A172 (cell line): ENCODE measurements at places on chromosomes 6 and 20.

- no peak for DNase-seq
Observed at GRCh38 chr20:10665027-10665561, 8.7 kb downstream of the JAG1 start.

DNA sequence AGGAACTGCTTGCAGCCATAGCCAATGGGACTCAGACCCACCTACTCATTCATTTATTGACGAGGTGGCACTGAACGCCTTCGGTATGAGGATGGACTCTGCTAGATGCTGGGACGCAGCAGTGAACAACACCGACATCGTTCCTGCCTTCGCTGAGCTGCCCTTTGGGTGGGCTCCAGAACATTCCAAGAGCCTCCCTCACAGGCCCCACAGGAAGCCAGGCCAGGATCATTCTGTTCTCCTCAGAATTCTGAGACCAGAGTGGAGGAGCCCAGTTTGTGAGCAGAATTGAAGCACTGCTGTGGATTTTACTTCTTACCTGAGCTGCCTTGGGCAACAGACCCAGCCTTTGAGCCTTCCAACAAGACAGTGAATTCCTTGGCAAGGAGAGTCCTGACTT, 82.1 kb downstream of the KCNB1 start:
- no peak for DNase-seq

DNA sequence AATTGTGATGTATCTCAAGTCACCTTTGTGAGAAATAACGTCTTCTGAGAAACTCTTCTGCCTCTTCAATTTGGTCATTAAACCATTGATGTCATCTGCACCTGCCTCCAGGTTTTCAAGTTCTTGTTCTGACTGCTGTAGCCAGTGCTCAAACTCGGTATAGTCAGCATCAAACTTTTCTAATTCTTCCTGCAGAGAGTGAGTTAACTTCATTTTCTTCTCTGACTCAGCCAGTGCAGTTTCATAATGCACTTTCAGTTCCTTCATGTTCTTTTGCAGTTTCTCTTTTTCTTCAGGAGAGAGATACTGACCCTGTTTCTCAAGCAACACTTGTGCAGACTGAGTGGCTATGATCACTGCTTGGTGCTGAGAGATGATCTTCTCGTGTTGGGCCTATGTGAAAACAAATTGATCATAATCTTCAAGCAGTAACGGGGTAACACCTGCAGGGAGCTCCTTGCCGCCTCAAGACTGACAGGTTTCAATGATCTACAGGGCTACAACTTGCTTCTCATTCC, 48.8 kb downstream of the DST start:
- DNase-seq = no peak

GRCh38 chr6:64084185-64084663, 448.6 kb downstream of the PHF3 start:
- DNase-seq = no peak

- no peak for DNase-seq
Observed at GRCh38 chr20:58173091-58173490, 55.4 kb downstream of the ANKRD60 start.

DNA sequence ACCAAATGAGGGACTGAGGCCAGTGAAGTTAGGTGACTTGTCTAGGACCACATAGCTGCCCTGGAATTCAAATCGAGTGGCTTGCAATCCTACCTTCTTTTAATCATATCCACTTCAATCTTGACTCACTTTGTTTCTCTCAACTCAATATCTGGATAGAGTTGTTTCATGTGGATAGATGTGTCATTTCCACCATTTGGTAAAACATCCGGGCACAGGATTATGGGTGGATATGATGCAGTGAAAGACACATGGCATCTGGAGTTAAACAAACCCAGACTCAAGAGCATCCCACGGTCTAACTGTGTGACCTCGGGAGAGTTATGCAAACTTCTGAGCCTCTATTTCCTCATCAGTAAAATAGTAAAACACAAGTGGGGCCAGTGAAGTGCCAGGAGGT, 103.6 kb upstream of the CNKSR3 start:
- DNase-seq = no peak

DNA sequence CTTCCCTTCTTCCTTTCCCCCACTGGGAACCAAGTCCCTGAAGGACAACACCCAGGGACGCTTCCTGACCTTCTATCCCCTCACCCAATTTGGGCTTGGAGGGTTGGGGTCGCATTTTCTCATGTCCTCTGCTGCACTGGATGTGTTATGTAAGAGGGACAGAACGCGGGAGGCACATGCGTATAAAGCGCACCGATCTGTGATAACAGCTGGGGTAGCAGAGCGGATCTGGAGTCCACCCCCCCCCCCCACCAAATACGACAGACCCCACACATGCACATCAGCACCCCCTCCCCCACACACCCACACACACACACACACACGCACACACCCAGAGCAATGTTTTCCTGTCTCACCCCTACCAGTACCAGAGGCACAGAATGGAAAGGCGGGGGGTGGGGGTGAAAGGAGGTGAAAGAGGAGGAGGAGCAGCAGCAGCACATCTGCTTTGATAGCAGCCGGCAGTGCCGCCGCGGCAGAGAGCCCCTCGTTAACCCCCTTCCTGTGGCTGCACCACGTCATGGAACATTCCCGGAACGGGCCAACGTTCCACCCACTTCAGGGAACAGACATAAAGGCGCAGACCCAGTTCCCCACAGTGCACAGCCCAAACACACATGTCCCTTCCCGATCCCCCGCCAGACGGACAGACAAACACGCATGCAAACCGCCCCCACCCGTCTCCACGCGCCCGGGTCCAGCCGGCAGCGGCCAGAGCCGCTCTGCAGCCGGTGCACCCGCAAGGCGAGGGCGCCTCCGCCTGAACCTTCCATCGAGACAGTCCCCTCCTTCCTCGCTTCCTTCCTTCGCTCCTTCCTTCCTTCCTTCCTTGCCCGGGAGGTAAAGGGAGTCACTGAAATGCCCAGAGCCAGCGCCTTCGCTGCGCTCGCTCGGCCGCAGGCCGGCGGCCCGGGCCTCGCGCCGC, 590 bp downstream of the HIVEP2 start:
- DNase-seq = peak; percentile 53

GRCh38 chr20:54668271-54669039, 193.1 kb downstream of the DOK5 start:
- no peak for DNase-seq

DNA sequence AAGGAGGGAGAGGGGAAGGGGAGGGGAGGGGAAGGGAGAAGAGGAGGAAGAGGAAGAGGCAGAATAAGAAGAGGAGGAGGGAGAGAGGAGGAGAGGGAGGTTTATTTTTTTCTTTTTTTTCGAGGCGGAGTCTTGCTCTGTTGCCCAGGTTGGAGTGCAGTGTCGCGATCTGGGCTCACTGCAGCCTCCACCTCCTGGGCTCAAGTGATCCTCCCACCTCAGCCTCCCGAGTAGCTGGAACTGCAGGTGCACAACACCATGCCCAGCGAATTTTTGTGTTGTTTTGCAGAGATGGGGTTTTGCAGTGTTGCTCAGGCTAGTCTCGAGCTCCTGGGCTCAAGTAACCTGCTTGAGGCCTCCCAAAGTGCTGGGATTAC, 6.1 kb upstream of the GJA10 start:
- no peak for DNase-seq

DNA sequence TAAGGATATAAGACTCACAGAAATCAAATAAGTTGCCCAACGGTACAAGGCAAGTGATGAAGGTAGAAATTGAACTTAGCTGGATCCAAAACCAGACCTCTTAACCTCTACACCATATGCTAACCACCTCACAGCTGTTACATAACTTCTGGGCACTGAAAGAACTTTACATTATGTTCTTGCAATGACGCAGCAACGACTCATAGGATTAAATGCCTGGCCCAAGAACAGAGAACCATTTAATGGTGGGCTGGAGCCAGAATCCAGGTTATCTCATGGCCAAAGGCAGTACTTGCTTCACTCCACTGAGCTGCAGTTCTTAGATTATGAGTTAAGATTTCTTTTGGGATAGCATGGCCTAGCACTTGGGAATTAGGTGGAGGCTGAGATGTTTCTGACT, 4.4 kb downstream of the TRMT6 start:
- DNase-seq = peak; percentile 47

DNA sequence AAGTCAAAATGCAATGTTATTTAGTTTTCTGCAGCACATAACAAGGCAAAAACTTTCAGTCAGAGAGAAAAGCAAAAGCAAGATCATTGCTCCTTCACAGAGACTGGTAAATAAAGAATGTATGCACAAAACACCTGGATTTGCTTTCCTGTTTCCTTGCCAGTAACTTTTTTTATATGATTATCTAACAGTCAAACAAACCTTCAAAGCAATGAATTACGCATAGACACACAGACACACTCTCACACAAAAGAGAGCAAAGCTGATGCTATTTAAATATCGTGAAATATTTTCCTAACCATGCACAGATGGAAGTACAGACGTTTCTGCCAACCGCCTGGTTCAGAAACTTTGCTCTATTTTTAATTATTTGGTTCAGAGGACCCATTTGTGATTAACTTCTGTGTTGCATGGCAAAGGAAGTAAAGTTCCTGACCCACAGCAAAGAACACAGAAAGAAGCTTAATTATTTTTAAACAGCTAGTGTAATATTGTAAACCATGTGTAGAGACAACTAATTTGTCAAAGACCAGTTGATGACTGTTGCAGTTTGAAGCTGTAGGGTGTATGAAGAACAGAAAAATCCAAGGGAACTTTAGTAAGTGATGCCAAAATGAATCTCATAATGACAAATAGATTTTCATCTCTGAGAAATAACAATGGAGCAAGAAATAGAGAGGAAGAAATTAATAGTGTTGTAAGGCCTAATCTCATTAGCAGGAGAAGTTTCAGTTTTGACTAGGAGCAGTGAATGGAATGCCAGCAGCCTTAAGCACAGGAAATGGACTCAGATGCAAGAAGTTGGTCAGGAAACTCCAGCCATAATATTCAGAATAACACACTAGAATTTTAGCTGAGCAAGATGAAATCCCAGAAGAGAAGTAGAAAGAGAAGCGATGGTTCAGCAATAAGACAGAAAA, 24.1 kb downstream of the ATXN1 start:
- no peak for DNase-seq

DNA sequence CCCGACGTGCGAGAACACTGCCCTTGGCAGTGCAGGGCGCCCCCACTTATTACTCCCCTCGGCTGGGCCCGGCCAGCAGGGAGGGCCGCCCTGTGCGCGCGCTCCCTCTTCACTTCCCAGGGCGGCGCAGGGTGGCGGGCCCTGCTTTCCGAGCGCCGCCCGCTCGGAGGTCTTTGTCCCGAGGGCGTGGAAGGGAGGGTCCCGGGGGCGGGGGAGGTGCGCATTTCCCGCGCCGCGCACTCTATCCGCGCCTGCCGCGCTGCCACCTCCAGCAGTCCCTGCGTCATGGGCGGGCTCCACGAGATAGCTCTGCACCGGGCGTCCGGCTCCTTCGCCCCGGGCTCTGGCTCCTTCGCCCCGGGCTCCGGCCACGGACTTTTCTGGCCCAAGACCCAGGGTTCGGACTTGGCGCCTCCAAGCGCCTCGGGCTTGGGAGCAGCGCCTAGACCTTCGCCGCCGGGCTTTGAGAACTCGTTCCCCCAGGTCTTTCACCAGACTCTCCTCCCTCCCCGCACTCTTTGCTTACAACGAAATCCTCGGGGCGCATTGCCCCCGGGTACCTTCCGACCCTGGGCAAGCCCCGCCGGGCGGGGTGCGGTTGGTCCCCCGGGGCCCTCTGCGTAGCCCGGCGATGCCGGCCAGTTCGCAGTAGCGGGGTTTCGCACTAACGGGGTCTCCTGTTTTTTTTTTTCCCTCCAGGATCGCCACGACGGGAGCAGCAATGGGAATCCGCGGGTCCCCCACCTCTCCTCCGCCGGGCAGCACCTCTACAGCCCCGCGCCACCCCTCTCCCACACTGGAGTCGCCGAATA, 1.6 kb downstream of the TFAP2C start:
- DNase-seq = no peak

DNA sequence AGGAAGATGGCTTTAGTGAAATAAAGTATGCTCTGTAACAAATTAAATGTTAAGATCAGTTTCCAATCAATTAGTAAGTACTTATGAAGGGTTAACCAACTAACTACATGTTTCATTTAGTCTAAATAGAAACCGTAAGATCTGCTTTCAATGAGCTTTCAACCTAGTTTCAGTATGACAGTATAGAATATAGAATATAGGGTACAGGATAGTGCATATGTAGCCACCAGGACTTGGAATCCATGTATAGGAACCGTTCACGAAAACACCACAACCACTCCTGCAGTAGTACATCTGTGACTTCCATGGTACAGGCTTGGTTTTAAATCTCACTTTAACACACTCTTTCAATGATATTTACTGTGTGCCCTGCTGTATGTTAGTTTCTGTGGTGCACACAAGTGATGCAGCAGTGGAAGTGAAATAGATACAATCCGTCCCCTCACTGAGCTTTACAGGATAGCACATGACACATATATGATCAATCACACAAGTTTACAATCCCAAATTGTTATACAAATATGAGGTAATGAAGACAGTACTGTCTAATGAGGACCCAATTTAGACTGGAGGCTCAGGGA, 479.7 kb upstream of the MARCKS start:
- DNase-seq = no peak

GRCh38 chr6:42038163-42038562, 12.2 kb upstream of the TAF8 start:
- no peak for DNase-seq

DNA sequence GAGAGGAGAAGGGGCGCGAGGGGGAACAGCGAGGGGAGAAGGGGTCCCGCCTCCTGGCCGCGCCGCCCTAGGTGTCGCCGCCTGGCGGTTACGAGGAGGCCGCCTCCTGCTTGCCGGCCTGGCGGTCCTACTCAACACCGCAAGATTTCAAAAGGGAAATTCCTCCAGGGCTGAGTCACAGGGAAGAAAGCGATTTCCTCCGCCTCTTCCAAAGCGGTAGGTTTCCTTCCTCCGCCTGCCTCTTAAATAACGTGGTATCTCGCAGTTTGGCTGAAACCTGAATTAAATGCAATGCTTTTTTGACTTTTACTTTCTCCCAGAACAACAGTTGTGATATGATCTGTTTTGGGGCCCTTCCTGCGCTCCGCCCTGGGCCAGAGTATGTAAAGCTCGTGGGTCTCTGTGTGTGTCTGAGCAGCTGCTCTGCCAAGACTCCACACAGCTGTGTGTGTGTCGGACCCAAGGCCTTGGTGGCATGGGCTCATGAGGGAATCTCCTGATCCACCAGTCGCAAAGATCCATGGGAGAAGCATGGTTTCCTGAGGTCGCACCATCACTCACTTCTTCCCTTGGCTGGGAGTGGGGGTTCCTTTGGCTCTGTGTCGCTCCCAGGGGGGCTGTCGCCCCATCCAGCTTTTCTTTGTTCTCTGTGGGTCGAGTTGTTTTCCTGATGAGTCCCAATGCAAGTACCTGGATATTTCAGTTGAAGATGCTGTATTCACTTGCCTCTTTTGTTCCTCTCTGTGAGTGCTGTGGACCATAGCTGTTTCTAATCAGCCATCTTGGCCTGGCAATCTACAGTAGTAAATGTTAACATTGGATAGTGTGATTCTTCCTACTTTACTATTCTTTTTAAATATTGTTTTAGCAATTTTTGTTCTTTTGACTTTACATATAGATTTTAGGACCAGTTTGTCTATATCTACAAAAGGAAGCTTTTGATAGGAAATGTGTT, 31.6 kb upstream of the NOTCH4 start:
- DNase-seq = peak; percentile 88

DNA sequence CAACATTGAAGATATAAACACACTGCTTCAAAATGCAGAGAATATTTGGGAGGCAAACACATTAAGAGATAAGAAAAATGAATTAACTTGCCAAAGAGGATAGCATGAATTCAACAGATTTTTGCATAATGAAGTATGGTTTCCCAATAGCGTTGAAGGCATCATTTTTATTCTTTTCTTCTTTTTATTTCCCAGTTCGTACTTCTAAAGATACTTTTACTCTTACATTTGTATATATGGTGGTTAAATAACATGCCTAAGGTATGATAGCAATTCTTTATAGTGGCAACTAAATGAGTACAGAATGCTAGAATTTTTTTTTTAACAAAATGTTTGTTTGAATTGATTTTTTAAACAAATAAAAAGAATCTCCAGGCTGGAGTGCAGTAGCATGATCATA, 473.4 kb upstream of the MARCKS start:
- no peak for DNase-seq
